ENCODE measurements at places on chromosomes 4 and X.

GRCh38 chr4:41448934-41449333 lies 89.0 kb upstream of the LIMCH1 start:
- no peak for DNase-seq

DNA sequence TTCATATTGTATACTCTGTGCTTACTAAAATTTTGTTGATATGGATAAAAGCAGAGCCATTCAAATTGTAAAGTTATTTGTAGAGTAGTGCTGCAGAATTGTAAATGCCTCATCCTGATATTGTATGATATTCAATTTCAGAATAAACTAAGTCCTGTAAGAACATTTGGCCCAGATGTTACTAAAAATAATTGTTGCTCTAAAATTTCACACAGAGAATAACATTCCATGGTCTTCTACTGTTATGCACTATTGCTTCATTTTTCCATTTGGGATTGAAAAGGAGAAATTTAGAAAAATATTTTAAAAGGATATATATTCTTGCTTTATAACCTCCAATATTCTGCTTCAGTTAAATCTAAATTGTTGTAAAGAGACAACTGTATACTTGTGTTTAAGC lies 195.6 kb downstream of the LARP7 start:
- no peak for DNase-seq

- no peak for DNase-seq
Measured at GRCh38 chr4:82528074-82528473, 33.7 kb downstream of the TMEM150C start.

DNA sequence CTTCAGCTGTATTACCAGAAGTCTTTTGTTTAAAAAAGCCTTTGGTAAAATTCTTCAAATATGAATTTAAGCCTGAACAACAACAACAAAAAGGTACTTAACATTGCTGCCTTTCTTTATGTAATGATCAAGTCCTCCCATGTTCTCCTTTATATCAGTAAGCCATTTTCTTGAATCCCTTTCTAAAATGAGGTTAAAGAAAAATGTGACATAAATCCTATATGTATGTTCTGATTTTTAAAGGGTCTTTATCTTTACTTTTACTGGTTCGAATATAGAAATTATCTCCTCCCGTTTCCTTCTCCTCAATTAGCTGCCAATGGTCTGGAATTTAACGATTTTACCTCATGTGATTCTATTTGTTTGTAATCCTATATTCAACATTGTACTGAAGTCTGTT lies 522.8 kb downstream of the IL1RAPL1 start:
- DNase-seq = no peak

- DNase-seq = peak; percentile 40
Measured at GRCh38 chr4:2961421-2961810, 1.8 kb downstream of the NOP14 start.

DNA sequence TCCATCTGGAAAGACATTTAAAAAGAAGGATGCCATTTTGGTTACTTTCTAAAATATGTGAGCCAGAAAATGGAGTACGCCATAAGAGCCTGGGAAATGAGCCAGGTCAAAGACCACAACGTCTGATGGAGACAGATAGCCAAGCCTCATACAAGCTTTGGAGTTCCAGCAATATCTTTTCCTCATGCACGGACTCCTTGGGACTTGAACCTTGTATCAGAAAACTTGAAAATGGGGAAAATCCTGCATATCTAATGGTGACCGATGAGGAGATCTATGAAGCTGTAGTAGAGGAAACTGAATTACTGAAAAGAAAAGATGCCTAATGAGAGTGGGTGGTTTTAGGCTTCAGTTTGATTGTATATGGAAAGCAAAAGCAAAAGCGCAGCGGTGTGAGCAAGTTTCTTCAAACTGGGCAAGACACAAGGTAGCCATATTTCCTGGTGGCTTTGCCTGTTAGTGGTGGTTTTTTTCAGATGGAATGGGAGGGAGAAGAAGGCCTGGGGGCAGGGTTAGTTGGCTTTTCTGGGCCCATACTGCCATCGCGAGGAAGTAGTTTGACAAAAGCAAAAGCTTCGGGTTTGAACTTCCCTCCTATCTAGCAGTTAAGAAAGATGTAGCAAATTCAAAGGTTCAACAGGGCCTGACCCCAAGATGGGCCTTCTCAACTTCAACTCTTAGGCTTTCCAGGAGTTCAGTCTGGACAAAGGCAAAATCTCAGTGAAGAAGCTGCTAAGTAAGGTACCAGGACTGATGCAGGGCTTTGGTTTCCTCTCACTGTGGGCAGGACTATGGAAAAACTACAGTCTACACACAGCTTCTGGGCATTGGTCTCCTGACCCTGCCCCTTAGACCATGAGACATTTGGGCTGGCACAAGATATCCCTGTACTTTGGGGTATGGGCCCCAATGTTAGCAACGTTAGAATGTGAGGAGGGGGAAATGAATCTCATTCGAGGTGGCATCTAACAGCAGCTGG lies 210.0 kb upstream of the STK26 start:
- no peak for DNase-seq

DNA sequence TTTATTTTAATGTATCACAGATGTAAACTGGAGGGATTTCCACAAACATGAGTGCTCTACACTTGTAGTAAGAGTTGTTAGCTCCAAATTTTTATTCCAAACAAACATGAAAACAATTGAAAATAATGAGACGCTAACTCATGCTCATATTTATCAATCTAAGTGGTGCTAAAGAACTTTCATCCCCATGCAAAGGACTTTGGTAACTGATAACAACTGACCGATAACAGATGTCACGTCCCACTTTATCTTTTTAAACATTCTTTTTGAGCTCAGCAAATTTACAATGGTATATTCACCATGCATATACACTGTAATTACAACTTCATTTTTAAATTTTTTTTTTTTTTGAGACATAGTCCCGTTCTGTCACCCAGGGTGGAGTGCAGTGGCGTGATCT lies 15.6 kb upstream of the MAOA start:
- DNase-seq = no peak

GRCh38 chrX:74535408-74536151 lies 78.8 kb downstream of the RLIM start:
- DNase-seq = peak; percentile 86

GRCh38 chrX:13087322-13088155 lies 43.1 kb upstream of the FAM9C start:
- DNase-seq = peak; percentile 34

GRCh38 chr4:98498774-98499173 lies 159.6 kb downstream of the TSPAN5 start:
- DNase-seq = no peak

GRCh38 chr4:118801895-118802575 lies 33.9 kb downstream of the SEC24D start:
- no peak for DNase-seq

DNA sequence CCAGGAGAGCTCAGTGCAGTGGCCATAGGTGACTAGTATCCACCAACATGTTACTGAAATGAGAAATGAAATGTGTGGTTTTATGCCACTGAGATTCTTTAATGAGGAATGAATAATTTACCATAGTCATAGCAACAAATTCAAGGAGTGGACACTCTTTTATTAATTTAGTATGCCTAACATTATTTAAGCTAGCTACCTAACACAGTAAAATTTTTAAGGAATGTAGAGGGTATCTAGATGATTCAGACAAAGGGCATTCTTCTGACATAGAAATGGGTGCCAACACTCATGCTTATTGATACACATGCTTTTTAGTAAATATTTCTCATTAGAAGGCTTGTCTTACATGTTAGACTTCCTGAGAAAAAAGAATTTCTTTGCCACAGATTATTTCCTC lies 33.3 kb upstream of the SULT1B1 start:
- no peak for DNase-seq

GRCh38 chrX:140510895-140511295 lies 6.0 kb upstream of the SOX3 start:
- DNase-seq = no peak

- peak; percentile 41 for DNase-seq
Measured at GRCh38 chrX:133005042-133005441, 46.6 kb upstream of the HS6ST2 start.

GRCh38 chr4:39802005-39802404 lies 104.1 kb downstream of the UBE2K start:
- DNase-seq = no peak

DNA sequence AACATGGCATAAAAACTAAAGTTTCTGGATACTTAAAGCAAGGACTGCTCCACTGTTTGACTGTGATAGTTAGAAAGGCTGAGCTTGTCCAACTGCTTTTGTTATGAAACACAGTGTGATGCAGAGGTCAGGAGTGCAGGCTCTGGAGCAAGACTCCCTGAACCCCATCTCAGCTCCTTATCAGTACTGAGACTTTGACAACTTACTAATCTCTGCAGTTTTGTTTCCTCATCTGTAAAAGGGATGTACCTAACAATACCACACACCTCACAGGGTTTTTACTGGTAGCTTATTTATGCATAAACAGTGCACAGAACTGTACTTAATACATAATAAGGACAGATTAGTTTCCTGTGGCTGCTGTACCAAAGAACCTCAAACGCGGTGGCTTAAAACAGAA lies 804.3 kb downstream of the FSTL5 start:
- DNase-seq = no peak

- no peak for DNase-seq
Measured at GRCh38 chrX:155225774-155226173, 9.5 kb downstream of the VBP1 start.

GRCh38 chr4:141658309-141658708 lies 21.9 kb downstream of the IL15 start:
- no peak for DNase-seq

- DNase-seq = no peak
Measured at GRCh38 chr4:189204616-189205015, 736.1 kb upstream of the FRG1 start.

GRCh38 chr4:25370242-25370641 lies 6.8 kb upstream of the ANAPC4 start:
- no peak for DNase-seq

DNA sequence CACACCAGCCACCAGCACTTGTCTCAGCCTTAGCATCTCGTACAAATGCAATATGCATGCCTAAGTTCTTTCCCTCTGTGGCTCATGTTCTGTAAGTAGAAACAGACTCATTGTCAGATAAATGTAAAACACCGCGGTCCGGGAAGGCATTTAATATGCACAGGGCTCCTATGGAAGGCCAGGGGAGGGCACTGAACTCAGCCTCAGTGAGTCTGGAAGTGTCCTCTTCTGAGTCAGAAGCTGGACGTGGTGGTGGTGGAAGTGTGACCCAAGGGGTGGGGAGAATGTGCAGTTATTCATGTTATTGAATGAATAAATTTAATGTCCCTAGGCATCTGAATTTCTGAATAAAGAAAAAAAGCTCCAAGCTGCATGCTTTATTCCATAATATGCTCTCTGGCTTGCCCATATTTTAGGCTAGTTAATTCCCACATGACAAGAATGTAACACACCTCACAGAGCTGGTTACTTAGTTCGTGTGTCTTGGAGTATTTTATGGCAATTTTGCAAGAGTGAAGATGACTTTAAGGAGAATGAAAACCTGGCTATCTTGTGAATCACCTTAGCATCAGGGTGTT lies 193.1 kb upstream of the GATB start:
- DNase-seq = no peak

GRCh38 chr4:8188085-8188484 lies 11.0 kb upstream of the SH3TC1 start:
- no peak for DNase-seq

DNA sequence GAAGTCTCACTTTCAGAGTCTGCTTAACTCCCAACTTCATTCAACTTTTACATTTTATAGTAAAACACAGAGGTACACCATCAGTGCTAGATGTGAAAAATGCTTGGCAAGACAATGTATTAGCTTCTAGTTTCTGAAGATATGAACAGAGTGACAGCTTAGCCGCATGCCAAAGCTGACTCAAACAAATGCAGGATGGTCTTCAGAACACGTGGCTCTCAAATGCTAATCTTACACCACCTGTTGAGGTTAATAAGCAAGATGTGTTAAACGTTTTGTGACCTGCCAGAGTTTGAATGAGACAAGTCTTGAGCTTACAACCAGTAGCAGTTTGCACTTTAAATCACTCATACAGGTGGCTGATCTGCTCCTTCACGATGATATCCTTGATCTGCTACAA lies 18.9 kb upstream of the GPM6B start:
- DNase-seq = no peak

GRCh38 chrX:155514225-155514624 lies 55.8 kb upstream of the F8A3 start:
- no peak for DNase-seq

GRCh38 chr4:21569638-21570037 lies 378.9 kb downstream of the KCNIP4 start:
- no peak for DNase-seq

DNA sequence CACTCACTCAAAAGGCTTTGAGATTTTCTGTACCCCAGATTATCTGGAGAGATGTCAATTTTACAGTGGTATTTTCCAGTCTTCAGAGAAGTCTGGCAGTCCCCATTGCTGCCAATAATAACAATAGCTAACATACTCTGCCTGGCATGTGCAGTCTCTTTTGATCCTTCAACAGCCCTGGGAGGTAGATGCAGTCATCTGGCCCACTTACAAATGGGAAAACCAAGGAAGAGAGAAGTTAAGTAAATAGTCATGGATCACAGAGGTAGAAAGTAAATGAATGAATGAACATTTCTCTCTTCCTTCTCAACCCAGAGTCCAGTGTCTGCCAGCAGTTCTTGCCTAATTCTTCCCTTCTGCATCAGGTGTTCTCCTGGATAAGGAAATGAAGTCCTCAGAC lies 113.0 kb upstream of the EDNRA start:
- DNase-seq = no peak

GRCh38 chr4:174835536-174835935 lies 6.5 kb upstream of the GLRA3 start:
- DNase-seq = no peak

GRCh38 chr4:85228264-85228663 lies 246.7 kb upstream of the ARHGAP24 start:
- no peak for DNase-seq

DNA sequence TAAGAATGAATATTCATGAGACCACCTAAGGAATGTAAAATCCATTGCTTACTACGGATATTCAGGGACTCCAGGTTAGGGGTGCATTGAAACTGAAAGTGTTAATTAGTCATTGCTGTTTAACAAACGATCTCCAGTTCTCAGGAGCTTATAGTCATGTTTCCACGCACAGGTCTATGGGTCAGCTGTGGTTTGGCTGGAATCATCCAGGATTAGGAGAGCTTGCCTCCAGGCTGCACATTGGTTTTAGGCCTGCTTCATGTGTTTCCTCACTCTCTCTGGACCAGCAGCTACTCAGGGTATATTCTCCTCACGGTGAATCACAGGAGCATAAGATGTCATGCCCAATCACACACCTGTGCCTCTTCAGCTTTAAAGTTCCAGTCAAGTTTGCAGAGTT lies 98.9 kb downstream of the ATXN3L start:
- DNase-seq = no peak
